ENCODE measurements at places on chromosomes 1 and 21.

- no peak for DNase-seq
Measured at GRCh38 chr1:152982076-152982475, 1.8 kb upstream of the SPRR1A start.

DNA sequence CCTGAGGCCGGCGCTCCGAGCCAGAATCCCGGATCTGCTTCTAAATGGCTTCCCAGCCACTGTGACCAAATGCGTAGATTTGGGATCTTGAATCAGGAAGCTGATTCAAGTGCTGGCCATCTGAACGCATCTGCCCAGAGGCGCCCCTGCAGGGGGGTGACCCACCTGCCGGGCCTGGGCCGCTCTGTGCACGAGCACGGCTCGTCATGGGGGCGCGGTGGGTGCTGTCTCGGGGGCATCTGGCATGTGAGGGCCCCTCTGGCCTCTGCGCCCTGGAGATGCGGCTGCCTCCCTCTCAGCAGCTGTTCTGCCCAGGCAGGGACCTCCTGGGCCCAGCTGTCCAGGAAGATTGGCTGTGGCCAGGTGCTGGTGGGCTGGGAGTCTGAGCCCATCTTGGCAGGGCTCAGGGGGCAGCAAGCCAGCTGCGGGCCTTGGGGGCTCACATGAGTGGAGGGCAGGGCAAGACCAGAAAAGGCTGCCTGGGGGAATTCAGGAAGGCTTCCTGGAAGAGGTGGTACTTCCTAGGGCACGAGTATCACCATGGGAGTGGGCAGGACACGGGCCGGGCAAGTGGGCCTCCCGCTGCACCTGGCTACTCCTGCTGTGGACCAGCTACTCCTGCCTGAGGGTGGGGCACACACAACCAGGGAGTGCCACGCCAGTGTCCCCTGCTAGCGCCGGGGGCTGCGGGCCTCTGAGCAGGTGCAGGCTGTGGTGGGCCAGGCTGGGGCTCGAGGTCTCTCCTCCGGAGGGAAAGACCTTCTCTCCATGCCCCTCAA lies 25.1 kb downstream of the PLCH2 start:
- DNase-seq, result no peak

GRCh38 chr1:156652131-156652991 lies 10.4 kb downstream of the BCAN start:
- DNase-seq, result no peak

GRCh38 chr21:29654203-29654602 lies 285.6 kb downstream of the GRIK1 start:
- no peak for DNase-seq

- DNase-seq, result no peak
Measured at GRCh38 chr1:46342084-46342656, 1.6 kb downstream of the NSUN4 start.

- no peak for DNase-seq
Measured at GRCh38 chr21:46605767-46606426, 1.0 kb upstream of the S100B start.

GRCh38 chr1:70509996-70510876 lies 99.2 kb downstream of the CTH start:
- peak; percentile 38 for DNase-seq

- DNase-seq, result no peak
Measured at GRCh38 chr21:19987671-19988070, 1010.5 kb upstream of the NCAM2 start.

All from right renal pelvis (tissue), 4 donors.